ENCODE measurements at places on chromosomes 1 and 21.
A peak's percentile ranks its signal among the peaks of the same experiment; 100 is the strongest.

DNA sequence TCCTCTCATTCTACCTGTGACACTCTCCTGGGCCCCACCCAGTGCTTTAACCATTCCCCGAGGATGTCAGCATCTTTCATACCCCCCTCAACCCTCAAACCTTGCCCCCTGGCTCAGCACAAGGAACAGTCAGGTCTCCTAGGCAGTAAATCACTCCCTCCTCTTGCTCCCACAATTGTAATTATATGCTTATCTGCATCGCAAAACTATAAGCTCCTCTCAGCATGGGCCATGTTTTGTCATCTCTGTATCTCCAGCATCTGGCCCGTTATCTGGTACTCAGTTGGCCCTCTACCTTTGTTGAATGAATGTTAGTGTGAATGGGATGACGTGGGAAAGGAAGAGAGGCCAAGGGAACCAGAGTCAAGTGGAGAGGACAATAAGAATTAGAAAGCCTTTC, 2.8 kb upstream of the ELOVL1 start:
- no peak for DNase-seq

GRCh38 chr1:248750496-248750895, 5.1 kb downstream of the LYPD8 start:
- DNase-seq = no peak

DNA sequence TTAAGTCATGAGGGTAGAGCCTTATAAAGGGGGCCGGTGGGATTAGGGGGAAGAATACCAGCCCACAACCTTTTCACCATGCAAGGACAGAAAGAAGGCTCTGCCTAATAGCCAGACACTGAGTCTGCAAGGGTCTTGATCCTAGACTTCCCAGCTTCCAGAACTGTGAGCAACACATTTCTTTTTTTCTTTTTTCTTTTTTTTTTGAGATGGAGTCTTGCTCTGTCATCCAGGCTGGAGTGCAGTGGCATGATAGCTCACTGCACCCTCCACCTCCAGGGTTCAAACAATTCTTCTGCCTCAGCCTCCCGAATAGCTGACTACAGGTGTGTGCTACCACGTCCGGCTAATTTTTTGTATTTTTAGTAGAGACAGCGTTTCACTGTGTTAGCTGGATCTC, 1.7 kb upstream of the ARL8A start:
- DNase-seq = no peak

DNA sequence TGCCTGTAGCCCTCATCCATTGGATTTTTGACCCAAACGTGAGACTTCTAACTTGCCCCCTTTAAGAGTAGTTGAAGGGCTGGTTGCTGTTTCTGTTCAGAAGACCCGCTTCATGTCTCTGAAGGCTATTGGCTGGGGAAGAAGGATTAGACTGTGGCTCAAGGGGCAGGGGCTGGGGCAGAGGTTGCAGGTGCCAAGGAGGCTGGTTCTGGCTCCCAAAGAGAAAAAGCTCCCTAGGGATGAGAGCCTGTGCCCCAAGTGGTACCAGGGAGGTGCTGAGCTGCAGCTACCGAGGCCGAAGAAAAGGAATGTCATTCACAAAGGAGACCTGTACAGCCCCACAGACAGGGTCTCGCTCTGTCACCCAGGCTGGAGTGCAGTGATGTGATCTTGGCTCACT, 5.8 kb downstream of the WNT3A start:
- DNase-seq = no peak

DNA sequence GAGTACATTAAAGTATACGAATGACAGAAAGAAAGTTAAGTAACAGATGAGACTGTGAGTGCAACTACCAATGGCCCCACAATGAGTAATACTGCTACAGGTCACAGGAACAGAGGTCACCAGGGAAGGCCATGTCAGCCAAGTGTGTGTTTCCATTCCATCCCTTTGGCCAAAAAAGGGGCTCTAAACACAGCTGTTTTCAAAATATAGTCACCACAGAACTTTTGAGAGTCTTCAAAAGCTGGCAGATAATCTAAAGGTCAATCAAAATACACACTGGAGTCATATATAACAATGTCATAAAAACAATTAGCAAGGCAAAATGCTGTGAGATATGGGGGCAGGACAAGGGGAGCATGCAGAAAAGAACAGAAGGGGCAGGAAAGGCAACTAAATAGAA, 10.2 kb downstream of the USP24 start:
- no peak for DNase-seq

- no peak for DNase-seq
These were observed 17.9 kb downstream of the SIM2 start for GRCh38 chr21:36716836-36717235.

- no peak for DNase-seq
These were observed 231.0 kb downstream of the NRIP1 start for GRCh38 chr21:14833666-14834351.

- DNase-seq = no peak
These were observed 248.9 kb upstream of the ADGRL4 start for GRCh38 chr1:79255421-79255820.

DNA sequence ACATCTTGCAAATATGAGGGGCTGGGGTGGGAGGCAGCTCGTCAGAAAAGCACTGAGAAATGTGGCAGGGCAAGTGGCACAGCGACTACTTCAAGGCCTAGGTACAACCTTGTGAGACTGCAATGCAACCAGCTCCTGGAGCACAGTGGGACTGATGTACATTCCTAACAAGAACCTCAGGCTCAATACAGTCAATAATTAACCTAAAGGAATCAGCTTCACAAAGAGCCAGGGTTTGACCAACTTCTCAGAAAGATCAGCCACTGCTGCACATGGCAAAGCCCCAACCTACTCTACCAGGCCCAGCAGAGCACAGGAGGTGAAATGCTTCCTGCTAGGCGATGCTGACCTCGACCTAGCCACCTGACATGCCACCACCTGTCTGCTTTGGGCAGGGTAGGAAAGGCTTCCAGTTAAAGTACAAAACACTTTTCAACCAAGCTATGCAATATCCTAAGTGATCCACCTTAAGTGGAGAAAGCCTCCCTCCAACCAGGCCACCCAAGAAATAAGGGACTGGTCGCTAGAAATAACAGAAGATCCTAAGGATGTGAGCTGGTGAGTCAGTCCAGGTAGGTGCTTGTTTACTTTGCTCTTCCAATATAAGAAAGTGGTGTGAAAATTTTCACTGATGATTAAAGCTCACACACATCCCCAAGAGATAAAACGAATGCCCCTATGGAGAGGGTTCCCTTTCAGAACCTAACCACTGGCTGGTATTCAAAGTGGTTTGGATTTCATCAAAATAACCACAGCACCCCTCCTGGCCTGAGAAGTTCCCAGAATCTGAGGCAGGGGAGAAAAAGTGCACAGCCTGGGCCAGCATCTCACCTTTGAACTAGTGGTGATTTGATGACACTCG, 2.1 kb downstream of the RIPK4 start:
- peak; percentile 83 for DNase-seq

- no peak for DNase-seq
These were observed at the start of gene HFM1 for GRCh38 chr1:91404151-91405012. HFM1 (minus strand) TSS chr1:91404837; CDS start chr1:91401082, 3,755 bp downstream.

DNA sequence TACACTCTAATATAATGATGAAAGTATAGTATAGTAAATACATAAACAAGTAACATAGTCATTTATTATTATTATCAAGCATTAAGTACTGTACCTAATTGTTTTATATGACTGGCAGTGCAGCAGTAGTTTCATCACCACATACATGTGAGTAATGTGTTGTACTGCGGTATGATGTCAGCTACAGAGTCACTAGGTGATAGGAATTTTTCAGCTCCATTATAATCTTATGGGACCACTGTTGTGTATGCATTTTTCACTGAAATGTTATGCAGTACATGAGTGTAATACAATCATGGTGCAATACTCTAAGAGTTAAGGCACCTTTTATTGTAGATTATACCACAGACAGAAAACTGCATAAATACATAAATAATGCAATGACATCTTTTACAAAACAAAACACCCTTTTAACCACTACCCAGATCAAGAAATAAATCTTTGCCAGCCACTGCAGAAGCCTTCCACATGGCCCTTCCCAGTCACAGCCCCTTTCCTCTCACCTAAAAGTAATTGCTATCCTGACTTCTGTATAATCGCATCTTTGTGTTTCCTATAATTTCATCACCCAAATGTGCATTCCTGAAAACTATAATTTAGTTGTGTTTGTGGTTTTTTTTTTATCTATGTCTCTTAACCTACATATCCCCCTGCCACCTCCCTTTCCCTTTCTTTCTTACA, 16.3 kb downstream of the ABCD3 start:
- no peak for DNase-seq

DNA sequence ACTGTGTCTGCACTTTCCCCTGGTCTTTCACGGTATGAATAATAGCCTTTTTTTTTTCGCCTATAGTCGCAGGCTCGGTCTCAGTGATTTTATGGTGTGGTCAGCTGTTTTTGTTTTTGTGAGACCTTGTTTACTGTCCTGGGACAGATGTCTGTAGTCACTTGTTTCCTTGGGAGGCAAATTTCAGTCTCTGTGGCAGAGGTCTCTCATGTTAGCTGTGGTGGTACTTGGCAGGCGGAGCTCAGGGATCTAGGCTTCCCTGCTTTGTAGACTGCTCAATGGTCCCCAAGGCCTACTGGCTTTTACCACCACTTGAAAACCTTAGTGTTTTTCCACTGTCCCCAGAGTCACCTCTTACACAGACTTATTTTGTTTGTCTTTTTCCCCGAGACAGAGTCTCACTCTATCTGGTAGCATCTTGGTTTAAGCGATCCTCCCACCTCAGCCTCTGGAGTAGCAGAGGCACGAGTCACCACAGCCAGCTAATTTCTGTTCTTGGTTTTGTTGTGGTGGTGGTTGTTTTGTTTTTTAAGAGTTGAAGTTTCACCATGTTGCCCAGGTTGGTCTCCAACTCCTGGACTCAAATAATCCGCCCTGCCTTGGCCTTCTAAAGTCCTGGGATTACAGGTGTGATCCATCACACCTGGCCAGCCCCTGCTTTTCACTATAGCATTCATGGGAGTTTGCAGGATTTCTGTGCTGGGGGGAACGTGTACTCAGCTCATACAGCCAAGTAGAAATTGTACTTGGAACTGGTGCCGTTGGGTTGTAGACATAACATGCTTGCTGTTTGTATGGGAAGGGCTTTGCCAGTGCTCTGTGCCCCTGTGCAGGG, 10.3 kb downstream of the RNU1-2 start:
- DNase-seq = no peak

DNA sequence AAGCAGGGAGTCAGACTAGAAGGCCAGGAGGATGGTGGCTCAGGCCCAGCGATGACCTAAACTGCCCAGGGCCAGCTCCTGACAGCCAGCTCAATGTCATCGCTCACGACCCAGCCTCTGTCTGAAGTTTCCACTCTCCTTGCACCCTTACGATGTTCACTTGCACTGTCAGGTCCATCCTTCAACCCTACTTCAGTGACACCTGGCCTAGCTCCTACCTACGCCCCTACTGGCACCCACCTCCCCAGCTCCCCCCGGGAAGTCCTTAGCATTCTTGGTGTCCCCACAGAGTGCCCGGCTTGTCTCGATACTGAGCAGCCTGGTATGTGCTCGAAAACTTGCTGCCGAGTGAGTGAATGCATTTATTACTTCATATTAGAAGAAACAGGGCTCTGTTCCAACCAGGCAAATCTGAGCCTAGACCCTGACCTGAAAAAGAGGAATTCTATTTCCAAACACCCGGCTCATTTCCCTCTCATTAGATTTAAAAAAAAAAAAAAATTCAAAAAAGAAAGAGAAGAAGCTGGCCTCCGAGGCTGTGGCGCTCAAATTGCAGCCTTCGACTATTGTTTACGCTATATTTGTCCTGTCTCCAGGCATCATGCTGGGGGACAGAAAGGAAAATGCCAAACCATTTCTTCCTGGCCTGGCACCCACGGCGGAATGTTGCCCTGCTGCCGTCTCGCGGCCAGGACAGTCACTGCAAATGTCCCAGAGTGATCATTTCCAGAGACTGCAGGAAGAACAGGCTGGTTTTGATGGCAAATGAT, 29.8 kb upstream of the LRRC38 start:
- no peak for DNase-seq

DNA sequence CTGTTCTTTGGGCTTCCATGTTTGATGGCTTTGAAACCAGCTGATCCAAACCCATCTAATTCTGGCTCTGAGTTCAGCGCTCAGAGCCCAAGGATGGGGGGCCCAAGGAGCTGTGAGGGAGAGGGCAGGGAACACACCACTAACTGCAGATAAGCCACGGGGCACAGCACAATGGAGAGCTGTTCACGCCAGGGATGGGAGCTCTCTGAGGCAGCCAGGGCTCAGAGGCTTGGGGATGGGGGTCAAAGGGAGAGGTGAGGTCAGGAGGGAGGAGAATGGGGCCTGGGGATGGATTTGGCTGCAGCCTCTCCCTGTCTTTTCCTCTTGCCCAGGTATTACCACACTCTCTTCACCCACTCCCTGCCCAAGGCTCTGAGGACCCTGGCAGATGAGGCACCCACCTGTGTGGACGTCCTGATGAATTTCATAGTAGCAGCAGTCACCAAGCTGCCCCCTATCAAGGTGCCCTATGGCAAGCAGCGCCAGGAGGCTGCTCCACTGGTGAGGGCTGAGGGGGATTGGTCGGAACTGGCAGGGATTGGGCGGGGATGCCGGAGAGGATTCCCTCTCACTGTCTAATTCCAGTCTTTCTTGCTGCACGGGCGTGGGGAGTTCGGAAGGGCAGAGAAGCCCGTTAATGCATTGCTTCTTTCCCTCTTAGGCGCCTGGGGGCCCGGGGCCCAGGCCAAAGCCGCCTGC, 11.3 kb downstream of the SLC30A2 start:
- no peak for DNase-seq

GRCh38 chr1:8533124-8533523, 215.2 kb downstream of the SLC45A1 start:
- no peak for DNase-seq

DNA sequence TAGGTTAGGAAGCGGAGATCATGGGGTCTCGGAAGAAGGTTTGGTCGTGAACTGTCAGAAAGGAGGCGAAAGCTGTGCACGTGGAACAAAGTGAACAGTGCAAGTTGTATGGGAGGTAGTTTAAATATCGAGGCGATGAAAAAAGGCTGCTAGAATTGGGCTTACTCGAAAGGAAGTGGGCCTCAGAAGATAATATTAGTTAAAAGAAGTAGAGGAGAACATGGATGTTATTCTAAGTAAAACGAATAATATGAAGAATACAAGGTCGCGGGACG, 571 bp downstream of the WDR3 start:
- peak; percentile 2 for DNase-seq

DNA sequence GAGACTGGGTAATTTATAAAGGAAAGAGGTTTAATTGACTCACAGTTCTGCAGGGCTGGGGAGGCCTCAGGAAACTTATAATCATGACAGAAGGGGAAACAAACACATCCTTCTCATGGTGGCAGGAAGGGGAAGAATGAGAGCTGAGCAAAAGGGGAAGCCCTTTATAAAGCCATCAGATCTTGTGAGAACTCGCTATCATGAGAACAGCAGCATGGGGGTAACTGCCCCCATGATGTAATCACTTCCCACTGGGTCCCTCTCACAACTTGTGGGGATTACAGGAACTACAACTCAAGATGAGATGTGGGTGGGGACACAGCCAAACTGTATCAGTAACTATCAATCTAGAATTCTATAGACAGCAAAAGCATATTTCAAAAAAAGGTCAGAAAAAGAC, 64.7 kb upstream of the ACTRT2 start:
- DNase-seq = no peak

GRCh38 chr21:15788847-15789523, 59.2 kb downstream of the USP25 start:
- no peak for DNase-seq

- DNase-seq = no peak
These were observed 15.0 kb upstream of the KCNN3 start for GRCh38 chr1:154884869-154885701.

All from epithelial cell of proximal tubule (primary cell).